ENCODE measurements at places on chromosomes 5 and 9. TPM values are rescaled to one million over a fixed set of nuclear protein-coding genes. Genes with fewer than 3 reads are reported as not detected.
A peak's percentile ranks its signal among the peaks of the same experiment; 100 is the strongest.

- H3K27me3 ChIP-seq = no peaks in the 10 kb centered on the region
- H3K4me3 ChIP-seq = no peak overlapping the region
- no peak overlapping the region for H3K27ac ChIP-seq
- no peak for DNase-seq
Measured at GRCh38 chr5:44603496-44604272, 205.1 kb upstream of the MRPS30 start.

- H3K27me3 ChIP-seq = no peaks in the 10 kb centered on the region
- no peak overlapping the region for H3K4me3 ChIP-seq
- DNase-seq = no peak
- H3K4me1 ChIP-seq = no peaks in the 10 kb centered on the region
- no peak overlapping the region for H3K27ac ChIP-seq
Measured at GRCh38 chr5:32190095-32190494, 16.0 kb upstream of the GOLPH3 start.

- H3K27ac ChIP-seq = peak within 1 kb of the TSS; percentile 69
- peak; percentile 36 for DNase-seq
- H3K36me3 ChIP-seq = no peaks in the 10 kb centered on the region
- peak within 1 kb of the TSS; percentile 53 for H3K4me3 ChIP-seq
- no peaks in the 10 kb centered on the region for H3K27me3 ChIP-seq
Measured at GRCh38 chr9:4489919-4490704, at the start of gene SLC1A1. Gene SLC1A1 (plus strand): TSS chr9:4490468. CDS start chr9:4490680, 212 bp downstream.

DNA sequence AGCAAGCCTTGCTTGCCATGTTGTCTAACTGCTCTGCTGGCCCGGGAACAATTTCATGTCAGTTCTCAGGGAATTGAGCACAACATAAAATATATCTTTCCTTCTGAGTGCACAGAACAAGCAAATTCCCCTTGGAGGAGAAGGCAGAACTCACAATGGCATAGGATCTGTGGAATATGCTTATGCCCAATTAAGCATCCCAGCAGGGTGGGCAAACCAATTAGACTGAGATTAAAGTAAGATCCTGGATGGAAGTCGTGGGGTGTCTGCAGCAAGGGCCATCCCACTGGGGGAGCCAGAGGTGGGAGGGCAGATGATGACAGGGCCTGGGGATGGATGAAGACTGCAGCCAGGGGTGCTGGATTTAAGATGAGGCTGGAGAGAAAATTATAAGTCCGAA lies 114.1 kb downstream of the BRINP1 start:
- no peaks in the 10 kb centered on the region for H3K36me3 ChIP-seq
- DNase-seq = no peak
- no peaks in the 10 kb centered on the region for H3K27me3 ChIP-seq
- H3K4me1 ChIP-seq = no peaks in the 10 kb centered on the region

Gene CCL27
- total RNA-seq = not detected

Gene MOB3B
- total RNA-seq = 9.7 TPM

GRCh38 chr9:336039-336438 lies 121.4 kb downstream of the DOCK8 start:
- H3K36me3 ChIP-seq = no peaks in the 10 kb centered on the region
- H3K27ac ChIP-seq = no peak overlapping the region
- H3K4me3 ChIP-seq = no peak overlapping the region
- H3K4me1 ChIP-seq = no peaks in the 10 kb centered on the region

GRCh38 chr9:128637656-128638055 lies 19.0 kb downstream of the DYNC2I2 start:
- H3K36me3 ChIP-seq = no peaks in the 10 kb centered on the region
- H3K4me1 ChIP-seq = peaks cover 18% of the 10 kb centered on the region
- H3K27ac ChIP-seq = no peak overlapping the region
- no peaks in the 10 kb centered on the region for H3K27me3 ChIP-seq
- no peak for DNase-seq

DNA sequence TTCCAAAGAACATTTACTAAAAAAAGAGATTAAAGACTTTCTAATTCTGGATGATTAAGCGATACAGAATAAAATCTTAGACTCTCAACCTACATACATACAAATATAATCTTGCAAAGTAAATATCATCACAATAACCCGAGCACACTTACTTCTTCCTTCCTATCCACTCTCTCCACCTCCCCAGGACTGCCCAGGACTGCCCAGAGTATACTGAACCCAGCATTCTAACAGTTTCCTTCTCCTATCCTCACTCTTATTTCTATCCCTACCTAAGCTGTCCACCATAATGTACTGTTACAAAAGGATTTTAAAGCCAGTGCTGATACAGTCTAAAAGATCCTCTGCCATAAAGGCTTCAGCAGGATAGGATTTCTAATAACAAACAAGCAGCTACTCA lies 413.3 kb upstream of the POU5F2 start:
- no peaks in the 10 kb centered on the region for H3K36me3 ChIP-seq
- no peak overlapping the region for H3K4me3 ChIP-seq
- no peaks in the 10 kb centered on the region for H3K27me3 ChIP-seq
- H3K4me1 ChIP-seq = no peaks in the 10 kb centered on the region
- H3K27ac ChIP-seq = no peak overlapping the region
- DNase-seq = no peak

Gene TAF1L
- not detected for total RNA-seq

DNA sequence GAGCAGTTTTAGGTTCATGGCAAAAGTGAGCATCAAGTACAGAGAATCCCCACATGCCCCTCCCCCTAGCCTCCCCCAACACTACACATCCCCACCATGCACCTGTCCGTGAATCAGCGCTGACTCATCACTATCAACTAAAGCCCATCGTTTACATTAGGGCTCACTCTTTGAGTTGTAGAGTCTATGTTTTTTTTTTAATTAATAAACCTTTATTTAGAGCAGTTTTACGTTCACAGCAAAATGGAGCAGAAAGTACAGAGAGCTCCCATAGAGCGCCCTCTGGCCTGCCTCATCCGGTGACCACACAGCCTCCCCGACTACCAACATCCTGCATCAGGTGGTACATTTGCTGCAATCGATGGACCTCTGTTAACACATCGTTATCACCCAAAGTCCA lies 47.9 kb upstream of the UNC5A start:
- no peaks in the 10 kb centered on the region for H3K27me3 ChIP-seq
- no peak overlapping the region for H3K4me3 ChIP-seq
- no peak for DNase-seq
- no peak overlapping the region for H3K27ac ChIP-seq
- H3K4me1 ChIP-seq = no peaks in the 10 kb centered on the region

GRCh38 chr5:43227655-43228054 lies 35.6 kb downstream of the NIM1K start:
- no peaks in the 10 kb centered on the region for H3K36me3 ChIP-seq
- H3K27ac ChIP-seq = no peak overlapping the region
- no peak overlapping the region for H3K4me3 ChIP-seq
- no peak for DNase-seq
- no peaks in the 10 kb centered on the region for H3K4me1 ChIP-seq

Gene ZNF366
- 4.1 TPM for total RNA-seq

Gene SMIM33
- total RNA-seq = not detected

GRCh38 chr9:5110867-5111681 lies 74.4 kb downstream of the INSL6 start:
- no peaks in the 10 kb centered on the region for H3K27me3 ChIP-seq
- H3K4me3 ChIP-seq = no peak overlapping the region
- DNase-seq = no peak
- H3K36me3 ChIP-seq = no peaks in the 10 kb centered on the region
- no peaks in the 10 kb centered on the region for H3K4me1 ChIP-seq
- no peak overlapping the region for H3K27ac ChIP-seq

GRCh38 chr5:165188556-165189175 lies 1683.2 kb downstream of the MAT2B start:
- H3K27me3 ChIP-seq = no peaks in the 10 kb centered on the region
- DNase-seq = no peak
- H3K4me3 ChIP-seq = no peak overlapping the region
- no peak overlapping the region for H3K27ac ChIP-seq
- H3K4me1 ChIP-seq = no peaks in the 10 kb centered on the region
- H3K36me3 ChIP-seq = no peaks in the 10 kb centered on the region

DNA sequence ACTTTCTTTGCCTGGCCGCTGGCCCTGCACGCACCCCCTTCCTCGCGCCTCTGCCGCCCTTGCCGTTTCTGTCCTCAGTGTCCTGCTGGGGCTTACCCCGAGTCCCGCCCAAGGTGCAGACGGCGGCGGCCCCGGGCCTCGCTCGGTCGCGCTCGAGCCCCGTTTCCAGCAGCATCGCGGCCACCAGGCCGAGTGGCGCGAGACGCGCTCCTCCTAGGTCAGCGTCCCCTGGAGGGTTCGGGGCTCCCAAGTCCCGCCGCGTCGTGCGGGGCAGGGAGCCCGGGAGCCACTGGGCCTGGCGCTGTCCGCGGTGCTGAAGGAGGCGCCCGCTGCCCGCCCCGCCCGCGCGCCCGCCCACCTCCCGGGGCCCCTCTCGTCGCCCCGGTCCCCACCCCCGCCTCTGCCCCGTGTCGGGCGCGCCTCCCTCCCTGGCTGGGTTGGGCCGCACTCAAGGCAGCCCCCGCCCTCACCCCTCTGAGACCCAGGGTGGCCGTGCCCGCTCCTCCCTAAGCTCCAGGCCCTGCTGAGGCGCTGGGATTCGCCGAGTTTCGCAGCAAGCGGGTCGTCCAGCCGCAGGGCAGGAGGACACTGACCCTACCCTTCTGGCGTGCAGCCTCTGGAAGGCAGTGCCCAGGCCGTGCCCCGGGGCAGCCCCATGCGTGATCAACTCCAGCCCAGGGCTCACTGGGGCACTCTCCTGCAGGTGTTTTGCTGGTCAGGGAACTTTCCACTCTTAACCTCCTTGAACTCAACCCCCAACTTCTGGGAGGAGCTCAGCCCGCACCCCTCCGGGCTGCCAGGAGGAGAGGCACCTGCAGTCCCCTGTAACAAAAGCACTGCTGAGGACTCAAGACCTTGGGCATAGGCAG lies at the start of gene LHX3:
TSS of gene LHX3 (minus strand) at position 291 of the 869 bp plus-strand sequence. CDS start at position 175, 116 bp downstream.
- DNase-seq = no peak
- H3K36me3 ChIP-seq = no peaks in the 10 kb centered on the region
- peaks cover 8% of the 10 kb centered on the region for H3K27me3 ChIP-seq
- no peak within 1 kb of the TSS for H3K4me3 ChIP-seq
- H3K4me1 ChIP-seq = no peaks in the 10 kb centered on the region

Gene SHOC1
- total RNA-seq = 0.28 TPM

Gene TMEM215
- 0.55 TPM for total RNA-seq

GRCh38 chr5:151381899-151382298 lies 34.5 kb upstream of the SLC36A2 start:
- no peaks in the 10 kb centered on the region for H3K27me3 ChIP-seq
- no peak overlapping the region for H3K27ac ChIP-seq
- no peak overlapping the region for H3K4me3 ChIP-seq
- no peak for DNase-seq

GRCh38 chr5:168218746-168219145 lies 72.7 kb upstream of the WWC1 start:
- no peaks in the 10 kb centered on the region for H3K27me3 ChIP-seq
- H3K36me3 ChIP-seq = no peaks in the 10 kb centered on the region
- H3K4me1 ChIP-seq = no peaks in the 10 kb centered on the region
- H3K4me3 ChIP-seq = no peak overlapping the region
- no peak overlapping the region for H3K27ac ChIP-seq
- no peak for DNase-seq
